Activated T-helper 1 cell treated with Interleukin-2 at 50 U/mL for 16 hours (primary cell): ENCODE measurements at places on chromosomes 2 and 18.

GRCh38 chr2:167484875-167485274 is 596.6 kb downstream of the XIRP2 start:
- DNase-seq: no peak

DNA sequence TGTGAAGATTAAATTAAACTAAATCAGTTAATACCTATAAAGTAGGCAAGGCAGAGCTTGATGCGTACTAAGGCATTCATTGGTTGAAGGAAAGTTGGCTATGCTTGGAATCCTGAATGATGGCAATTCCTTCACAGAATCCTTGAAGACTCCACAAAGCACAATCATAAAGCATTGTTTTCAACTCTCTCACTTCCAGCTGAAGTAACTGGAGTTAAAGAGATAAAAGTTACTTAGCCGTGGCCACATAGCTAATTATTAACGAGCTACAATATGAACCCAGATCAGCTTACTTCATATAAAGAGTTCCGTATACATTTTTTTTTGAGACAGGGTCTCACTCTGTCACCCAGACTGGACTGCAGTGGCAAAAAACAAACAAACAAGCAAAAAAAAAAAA is 483.9 kb upstream of the DDX18 start:
- no peak for DNase-seq

DNA sequence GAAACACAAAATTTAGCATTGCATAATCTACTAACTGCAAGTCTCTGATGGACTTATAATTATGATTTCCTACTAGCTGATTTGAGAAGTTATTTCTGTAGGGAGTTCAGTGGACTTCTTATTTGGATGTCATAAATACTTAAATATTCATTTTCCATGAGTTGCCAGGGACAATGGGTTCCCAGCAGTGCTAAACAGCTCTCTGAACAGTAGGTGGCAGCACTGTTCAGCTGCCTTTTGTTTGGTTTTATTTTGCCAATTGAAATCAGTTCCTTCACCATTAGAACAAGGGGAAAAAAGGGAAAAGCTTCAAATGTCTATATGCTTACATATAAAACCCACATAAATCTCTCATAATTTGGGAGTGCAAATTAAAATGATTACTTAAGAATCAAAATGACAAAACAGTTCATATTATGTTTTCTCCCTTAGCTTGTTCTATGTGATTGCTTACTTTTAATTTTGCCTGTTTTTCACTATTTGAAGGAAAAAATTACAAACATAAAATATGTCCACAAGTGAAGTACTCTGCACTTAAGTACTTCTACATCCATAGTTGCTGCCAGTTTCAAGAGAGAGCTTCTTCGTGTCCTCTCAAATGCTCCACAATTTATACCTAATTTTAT is 898.9 kb downstream of the CPS1 start:
- no peak for DNase-seq

DNA sequence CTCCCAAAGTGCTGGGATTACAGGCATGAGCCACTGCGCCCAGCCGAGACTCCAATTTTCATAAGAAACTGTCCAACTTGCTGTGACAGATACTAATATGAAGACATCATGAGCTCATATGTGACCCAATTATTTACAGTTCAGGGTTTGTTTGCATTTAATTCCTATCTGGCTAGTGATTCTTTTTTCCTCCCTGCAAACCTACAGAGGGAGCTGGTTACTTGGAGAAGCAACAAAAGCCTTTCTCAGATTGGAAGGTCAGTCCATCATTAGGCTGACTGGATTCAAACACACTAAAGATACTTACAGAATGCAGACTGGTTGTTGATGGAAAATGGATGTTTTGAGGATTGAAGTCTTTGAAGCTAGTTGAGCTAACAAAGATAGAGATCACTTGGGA is 176.4 kb downstream of the ANKRD44 start:
- DNase-seq: no peak

DNA sequence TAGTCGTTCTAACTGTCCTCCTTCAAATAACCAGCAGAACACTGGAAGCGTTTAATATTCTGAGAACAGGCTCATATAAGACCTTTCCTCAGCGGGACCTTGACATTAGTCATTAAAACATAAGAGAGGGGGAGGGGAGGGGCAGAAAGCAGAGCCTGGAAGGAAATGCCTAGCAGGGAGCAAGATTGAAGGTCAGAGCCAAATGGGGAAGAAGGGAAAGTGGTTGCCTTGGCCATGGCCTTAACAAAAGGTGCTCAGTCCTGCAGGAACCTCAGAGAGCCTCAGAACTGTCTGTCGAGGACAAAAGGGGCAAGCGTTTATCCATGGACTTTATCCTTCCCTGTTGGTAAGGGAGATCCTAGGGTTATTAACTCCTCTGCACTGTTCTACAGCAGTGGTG is 856 bp upstream of the PLA2R1 start:
- DNase-seq: no peak

GRCh38 chr2:156489750-156490465 is 53.7 kb downstream of the GPD2 start:
- DNase-seq: no peak
